IPS-NIHi11 (cell line): ENCODE measurements at places on chromosomes 11 and 22.

- no peak for DNase-seq
These were observed 24.7 kb upstream of the BAIAP2L2 start for GRCh38 chr22:38135133-38135706.

DNA sequence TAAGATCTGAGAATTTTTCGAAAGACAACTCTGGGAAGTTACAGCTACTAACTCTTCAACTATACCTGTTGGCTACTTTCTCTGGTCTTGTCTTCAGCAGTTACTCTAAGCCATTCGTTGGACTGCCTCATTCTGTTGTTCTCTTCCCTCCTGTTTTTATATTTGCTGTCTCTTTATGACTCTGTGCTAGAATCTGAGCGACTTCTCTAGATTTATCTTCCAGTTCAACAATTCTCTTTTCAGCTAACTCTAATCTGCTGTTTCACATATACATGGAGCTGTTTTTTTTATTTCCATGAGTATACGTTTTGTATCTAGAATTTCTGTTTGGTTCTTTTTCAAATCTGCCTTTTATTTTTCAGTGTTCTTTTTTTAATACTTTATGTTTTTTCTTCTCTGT, 127.4 kb upstream of the SORL1-AS1 start:
- no peak for DNase-seq

DNA sequence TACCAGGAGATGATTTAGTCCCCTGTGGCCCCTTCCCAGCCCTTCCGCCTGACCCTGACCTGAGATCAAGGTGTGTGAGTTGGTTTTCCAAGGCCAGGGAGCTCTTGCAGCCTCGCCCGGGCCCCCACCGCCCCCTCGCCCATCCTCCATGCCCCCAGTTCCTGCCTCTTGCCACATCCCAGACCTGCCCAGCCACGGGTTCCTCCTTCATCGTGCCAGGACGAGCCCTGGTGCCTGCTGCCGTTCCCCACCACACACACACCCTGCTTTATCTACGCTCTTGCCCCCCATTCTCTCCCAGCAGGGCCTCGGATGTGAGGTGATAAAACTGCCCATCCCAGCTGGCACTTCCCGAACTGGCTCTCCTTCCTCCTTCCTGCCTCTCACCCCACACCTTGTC, 1.4 kb upstream of the LIF start:
- no peak for DNase-seq

- no peak for DNase-seq
These were observed 20.8 kb upstream of the PPARA start for GRCh38 chr22:46129390-46130041.

- no peak for DNase-seq
These were observed 313.4 kb downstream of the DLG2 start for GRCh38 chr11:85313741-85314140.

DNA sequence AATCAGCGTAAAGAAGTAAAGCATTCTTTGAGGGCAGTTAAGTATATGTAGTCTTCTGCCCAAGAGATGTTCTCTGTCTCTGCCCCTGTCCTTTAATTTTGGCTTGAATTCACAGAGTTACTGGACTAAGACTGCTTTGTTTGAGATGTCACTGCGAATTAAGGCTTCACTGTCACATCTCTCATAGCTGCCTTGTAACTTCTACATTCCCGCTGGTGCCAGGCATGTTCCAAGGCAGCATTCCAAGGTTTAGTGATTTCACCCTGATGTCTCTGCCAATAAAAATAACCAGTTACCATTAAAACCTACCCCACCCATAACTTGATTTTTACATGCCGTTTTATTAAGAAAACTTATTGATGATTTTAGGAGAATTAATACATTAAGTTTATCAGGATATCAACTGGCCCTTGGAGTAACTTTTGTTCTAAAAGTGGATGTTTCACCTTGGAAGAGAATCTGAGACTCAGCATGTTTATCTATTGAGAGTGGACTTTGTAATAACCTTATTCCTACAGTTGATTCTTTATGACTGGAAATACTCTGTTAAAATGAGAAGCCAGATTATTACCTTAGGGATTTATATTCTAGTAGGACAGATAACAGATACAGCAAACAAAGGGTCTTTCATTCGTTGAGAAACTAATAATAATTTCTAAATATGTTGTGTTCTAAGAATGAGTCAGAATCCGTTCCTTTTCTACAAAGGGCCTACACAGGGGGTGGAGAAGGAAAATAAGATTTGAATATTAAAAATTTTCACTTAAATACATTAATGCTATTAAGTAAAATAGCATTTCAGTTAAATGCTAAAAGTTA, 110.2 kb downstream of the UVRAG start:
- DNase-seq, result no peak

DNA sequence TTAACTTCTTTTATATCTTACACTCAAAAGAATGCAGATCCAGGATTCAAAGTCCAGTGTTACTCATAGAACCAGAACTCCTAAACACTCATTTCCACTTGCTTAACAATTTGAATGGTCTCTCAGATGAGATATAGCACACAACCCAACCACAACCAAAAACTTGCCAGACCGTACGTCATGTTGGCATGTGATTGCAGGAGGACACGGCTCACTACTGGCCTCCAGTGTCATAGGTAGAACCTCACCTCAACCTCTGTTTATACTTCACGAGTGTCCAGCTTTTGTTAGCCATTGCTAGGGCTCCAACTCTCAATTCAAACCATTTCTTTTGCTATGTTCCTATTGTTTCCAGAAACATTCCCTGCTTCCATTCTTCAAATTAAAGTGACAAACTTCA, 58.5 kb upstream of the PDGFD start:
- DNase-seq, result no peak

- peak; percentile 78 for DNase-seq
These were observed 340.5 kb downstream of the TENM4 start for GRCh38 chr11:79100093-79100910.

DNA sequence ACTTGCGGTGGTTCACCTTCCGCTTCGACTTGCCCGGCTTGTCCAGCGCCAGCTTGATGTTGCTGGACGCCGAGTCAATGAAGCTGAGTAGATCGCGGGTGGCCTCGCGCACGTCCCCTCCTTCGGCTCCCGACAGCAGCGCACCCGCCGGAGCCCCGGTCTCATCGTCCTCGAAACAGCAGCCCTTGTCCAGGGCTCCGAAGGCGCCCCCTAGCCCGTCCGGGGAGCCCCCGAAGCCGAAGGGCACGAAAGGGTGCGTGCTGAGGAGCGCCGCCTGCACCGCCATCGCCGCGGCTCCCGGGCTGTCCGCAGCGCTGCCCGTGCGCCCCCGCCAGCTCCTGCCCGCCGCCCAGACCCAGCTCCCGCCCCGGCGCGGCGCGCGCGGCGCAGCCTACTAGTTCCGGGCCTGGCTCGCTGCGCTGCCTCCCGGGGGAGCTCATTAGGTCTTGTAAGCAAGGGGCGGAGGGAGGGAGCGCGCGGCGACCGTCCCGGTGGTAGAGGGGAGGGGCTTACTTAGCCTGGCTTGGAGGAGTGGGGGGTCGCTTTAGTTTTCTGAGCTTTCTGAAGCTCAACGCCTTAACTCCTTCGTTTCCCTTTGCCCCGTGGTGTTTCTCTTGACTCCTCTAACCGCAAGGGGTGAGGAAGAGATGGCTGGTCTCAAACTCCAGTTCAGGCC, at the start of gene FAM181B:
Gene FAM181B, minus strand, starts transcription at position 421 of the 676 bp plus-strand sequence. Its CDS starts 135 bp downstream, at position 286.
- peak; percentile 79 for DNase-seq

DNA sequence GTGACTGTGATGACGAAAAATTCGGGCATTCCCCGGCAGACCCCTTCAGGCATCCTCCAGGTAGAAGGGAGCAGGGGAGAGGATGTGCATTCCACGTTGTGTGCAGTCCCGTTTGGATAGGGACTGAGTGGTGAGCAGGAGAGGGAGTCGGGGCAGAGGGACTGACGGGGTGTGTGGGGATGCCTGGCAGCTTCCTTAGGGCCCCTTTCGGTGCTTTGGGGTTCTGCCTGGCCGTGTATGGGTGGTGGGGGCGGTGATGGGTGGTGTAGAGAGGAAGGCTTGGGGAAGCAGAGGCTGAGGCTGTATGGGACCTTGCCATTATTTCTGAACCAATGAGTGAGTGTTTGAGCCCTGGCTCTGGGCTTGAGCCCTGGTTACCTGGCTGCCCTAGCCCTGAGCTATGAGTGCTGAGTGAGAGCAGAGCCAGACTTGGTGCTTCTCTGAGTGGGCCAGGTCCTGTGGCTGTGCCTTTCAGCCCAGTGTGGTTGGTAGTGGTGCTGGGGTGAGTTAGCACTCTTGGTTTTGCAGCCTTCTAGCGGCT, 914 bp downstream of the INPPL1 start:
- DNase-seq, result no peak

DNA sequence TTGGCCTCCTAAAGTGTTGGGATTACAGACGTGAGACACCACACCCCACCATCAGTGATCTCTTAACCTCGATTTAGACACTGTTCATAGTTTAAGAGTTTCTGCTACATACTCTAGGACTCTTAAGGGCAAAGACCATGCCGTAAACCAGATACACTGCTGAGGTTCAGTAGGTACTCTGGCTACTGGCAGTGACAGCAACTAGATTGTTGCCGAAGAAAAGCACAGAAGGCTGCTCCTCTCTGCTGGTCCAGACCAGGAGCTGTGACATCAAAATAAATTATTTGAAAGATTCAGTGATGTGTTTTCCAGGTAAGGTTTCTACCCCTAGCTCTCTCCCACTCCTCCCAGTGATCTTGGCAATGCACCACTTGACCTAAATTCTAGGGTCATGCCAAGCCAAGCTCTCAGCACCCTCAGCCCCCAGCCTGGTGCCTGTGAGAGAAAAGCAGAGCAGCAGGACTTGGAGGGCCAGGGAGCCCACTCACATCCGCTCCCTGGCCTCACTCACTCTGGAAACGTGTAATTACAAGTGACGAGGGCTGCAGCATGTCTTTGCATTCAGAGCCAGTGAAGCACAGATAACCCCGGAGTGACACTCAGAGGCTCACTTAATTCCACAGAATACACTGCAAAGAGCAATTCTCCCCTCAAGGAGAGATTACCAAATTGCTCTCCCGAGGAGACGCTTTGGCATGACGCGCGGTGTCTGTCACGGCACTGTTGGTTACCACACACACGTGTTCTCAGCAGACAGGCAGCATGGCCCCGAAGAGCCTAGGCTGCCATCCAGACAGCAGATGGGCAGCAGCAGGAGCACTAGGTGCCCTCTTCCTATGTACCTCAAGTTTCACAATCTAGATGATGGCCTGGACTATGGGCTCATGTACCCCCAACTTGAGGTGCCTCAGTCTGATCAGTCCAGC, 96.9 kb upstream of the PITPNB start:
- DNase-seq, result no peak

GRCh38 chr11:11577251-11577855, 44.5 kb downstream of the GALNT18 start:
- DNase-seq, result no peak

- peak; percentile 71 for DNase-seq
These were observed 4.6 kb downstream of the PHOX2A start for GRCh38 chr11:72239313-72239848.

GRCh38 chr11:72254299-72254993, 10.5 kb upstream of the PHOX2A start:
- no peak for DNase-seq

DNA sequence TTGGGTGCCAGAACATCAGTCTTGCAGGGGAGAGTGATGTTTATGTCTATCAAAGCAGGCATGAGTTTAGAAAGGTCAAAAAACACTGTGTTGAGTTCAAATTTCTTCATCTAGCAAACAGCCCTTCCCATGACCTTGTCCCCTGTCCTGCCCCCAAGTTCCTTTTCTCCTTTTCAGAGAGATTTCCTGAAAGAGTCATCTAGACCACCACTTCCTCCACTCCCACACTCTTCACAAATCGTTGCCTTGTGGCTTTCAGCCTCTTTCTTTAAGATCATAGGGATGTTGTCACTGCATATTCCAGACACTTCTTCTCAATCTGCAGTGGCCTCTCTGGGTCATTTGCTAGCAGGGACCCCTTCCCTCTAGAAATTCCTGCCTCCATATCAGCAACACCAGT, 290.5 kb downstream of the TENM4 start:
- DNase-seq, result no peak

- no peak for DNase-seq
These were observed 30.4 kb downstream of the NEAT1 start for GRCh38 chr11:65452806-65453490.

- no peak for DNase-seq
These were observed 34.2 kb downstream of the TCF20 start for GRCh38 chr22:42236268-42236667.

DNA sequence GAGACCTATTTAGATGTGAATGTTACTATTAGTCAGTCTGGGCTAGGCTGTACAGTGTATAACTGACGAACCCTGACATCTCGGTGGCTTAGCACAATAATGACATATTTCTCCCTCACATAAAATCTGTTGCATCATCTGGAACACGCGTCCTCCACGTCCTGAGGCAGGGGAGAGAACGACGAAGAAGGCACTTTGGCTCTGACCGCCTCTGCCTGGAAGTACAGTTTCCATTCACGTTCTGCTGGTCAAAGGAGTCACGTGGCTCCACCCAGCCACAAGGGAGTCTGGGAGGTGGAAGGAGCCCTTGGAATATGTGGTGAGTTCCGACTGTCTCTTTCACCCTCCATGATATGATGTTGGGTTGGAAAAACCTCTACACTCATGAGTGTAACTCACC, 55.1 kb upstream of the CD82 start:
- no peak for DNase-seq

DNA sequence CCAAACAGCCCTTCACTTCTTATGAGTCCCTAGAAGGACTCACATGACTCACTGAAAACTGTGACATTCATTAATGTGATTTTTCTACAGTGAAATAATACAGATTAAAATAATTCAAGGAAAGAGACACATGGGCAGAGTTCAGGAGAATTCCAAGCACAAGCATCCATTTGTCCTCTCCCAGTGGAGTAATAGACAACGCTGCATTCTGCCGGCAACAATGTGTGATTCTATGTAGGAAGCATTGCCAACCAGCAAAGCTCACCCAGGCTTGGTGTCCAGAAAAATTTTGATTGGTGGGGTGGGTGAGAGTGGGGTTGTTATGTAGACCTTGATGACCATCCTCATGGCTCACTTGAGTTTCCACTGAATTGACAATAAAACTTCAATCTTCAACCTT, 123.9 kb downstream of the VPREB1 start:
- DNase-seq, result no peak

- DNase-seq, result no peak
These were observed 10.6 kb upstream of the GNB1L start for GRCh38 chr22:19865141-19865829.

- DNase-seq, result peak; percentile 97
These were observed 7.8 kb upstream of the L3MBTL2 start for GRCh38 chr22:41197038-41197972.

DNA sequence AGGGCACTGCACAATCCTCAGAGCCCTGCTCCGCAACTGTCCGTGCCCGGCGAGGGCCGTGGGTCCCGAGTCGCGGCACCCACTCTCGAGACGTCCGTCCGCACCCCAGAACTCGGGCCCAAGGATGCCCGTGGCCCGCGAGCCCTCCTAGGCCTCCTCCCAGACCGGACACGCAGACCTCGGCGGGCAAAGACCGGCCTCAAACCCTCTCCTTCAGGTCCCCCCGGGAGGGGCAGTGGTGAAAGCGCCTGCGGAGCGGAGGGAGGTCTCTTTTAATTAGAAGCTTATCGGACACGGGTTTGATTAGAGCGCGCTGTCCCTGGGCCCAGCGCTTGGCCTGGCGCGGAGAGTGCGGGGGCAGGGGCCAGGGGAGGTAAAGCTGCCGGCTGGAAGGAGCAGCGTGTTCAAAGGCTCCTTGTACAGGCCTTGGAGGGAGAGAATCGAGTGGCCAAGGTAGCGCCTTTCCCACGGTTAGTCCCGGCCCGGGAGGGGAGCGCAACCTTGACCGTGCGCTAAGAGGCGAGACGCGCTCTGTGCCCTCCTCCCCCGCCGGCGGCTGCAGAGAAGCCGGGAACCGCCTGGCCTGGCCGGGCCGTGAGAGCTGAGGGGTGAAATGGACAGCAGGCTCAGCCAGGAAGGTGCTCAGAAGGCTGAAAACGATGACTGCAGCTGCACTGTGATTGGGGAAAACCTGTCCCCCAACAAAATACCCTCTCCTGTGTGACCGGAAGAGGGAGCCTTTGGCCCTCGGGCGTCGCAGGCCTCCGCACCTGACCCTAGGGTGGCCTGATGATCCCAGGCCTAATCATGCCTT, 4.6 kb downstream of the WT1 start:
- DNase-seq, result peak; percentile 50
